ENCODE measurements at places on chromosomes 1 and 21.
A peak's percentile ranks its signal among the peaks of the same experiment; 100 is the strongest.

- no peak for DNase-seq
These were observed 59.2 kb downstream of the MATN1 start for GRCh38 chr1:30664103-30664755.

- no peak for DNase-seq
These were observed 95.5 kb downstream of the IFI44 start for GRCh38 chr1:78745111-78745510.

DNA sequence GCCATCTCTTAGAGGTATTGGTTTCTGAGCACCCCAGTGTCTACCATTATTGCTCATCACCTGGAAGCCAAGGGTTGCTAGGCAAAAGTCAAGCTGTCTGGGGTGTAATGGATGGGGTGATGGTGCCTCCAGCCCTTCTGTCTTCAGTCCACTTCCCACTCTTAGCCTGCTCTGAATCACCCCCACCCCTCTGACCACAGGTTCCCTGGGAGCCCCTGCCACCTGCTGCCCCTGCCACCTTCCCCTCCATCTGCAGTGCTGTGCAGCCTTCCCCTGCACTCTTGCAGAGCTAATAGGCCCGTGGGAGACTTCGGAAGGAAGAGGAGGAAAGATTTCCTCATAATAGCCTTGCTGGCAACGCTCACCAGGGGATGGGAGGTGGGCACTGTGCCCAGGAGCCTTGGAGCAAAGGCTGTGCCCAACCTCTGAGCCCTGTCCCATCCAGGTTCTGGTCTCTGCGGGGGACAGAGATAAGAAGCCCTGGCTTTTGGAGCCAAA is 35.5 kb downstream of the CAPN2 start:
- peak; percentile 94 for DNase-seq

DNA sequence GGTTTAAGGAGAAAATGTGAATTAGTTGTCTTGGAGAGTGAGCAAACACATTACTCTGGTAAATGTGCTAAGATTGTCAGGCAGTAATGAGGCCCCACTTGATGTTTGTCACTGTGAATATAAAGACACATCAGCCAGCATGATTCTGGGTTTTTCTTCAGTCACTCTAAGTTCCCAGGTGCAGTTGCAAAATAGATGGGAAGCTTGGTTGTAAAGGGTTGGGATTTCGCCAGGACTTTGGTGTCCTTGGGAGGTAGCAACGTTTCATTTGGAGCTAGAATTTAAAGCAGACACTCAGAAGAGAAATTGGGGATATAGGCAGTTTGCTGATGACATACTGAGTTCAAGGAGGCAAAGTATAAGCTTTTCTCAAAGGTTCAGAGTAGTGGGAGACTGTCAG is 154.3 kb downstream of the MAST2 start:
- DNase-seq, result peak; percentile 40

DNA sequence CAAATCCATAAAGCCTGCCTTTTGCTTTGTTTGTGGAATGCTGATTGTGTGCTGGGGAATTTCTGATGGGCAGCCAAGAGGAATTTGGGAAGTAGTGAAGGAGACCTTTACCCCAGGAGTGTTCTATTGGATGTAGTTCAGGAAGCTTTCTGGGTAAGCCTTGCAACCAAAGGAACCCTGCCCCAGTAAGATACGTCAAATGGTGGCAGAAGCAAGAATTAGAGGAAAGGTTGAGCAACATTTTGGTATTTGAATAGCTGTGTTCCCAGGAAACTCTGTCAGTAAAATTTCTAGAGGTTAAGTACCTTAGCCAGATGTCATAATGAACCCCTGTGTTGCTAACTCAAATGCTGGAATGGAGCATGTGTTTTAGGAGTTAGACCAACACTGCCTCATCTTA is 6.4 kb downstream of the MGST3 start:
- peak; percentile 80 for DNase-seq

DNA sequence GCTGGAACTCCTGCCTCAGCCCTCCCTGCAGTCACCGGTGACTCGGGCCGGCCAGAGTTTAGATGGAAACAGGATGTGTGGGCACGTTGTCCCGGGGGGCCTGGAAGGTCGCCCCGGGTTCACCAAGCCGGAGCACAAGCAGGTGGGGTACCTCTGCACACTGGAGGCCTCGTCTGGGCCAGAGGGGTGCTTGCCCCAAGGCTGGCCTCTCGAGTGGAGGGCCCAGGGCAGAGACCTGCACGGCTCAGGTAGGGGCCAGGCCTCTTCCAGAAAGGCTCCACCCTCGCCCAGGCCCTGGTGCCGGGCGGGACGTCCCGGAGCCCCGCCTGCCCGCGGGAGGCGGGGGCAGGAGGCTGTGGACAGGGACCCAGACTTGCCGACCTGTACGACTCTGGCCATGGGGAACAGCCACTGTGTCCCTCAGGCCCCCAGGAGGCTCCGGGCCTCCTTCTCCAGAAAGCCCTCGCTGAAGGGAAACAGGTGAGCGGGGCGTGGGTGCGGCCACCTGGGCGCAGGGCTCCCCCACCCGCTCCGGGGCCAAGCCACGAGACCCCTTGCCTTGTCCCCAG is at the start of gene PLEKHN1:
PLEKHN1 (plus strand) TSS at position 348 of the 569 bp plus-strand sequence; CDS start at position 398, 50 bp downstream.
- DNase-seq, result peak; percentile 79
